ENCODE measurements at places on chromosomes 6 and 20. TPM values are rescaled to one million over a fixed set of nuclear protein-coding genes. Genes with fewer than 3 reads are reported as not detected.
A peak's percentile ranks its signal among the peaks of the same experiment; 100 is the strongest.

DNA sequence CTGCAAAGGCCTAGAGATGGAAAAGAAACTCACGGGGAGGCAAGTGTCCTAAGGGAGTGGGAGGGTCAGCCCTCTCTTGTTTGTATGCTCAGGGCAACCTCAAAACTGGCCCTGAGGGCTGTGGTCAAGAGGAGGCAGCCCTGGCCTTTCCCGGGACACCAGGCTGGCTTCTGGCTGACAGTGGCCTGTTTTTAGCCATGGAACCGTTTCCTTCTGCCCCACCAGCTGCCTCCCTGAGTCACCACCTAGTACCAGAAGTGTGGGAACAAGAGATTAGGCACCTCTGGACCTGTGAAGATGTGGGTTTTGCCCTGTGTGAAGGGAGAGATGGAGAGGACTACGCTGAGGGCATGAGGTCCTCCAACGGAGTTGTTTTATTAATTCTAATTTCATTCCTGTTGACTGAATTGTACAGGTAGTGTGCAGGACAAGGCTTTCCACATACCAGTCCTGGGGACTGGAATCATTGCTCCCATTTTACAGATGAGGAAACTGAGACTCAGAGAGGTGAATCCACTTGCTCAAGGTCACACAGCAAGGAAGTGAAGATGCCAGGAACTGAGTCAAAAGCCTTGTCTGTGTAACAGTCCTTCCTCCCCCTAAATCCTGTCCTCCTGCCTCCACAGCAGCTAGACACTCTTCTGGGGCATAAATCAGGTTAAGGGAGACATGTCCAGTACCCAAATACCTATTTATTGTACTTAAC lies 5.5 kb downstream of the FOXS1 start:
- no peak for DNase-seq
- no peak overlapping the region for H3K27ac ChIP-seq
- H3K4me1 ChIP-seq = peaks cover 45% of the 10 kb centered on the region
- H3K36me3 ChIP-seq = no peaks in the 10 kb centered on the region

- no peaks in the 10 kb centered on the region for H3K36me3 ChIP-seq
- DNase-seq = no peak
- no peak overlapping the region for H3K27ac ChIP-seq
Measured at GRCh38 chr6:33906439-33906838, 102.6 kb upstream of the MLN start.

DSE gene
- total RNA-seq = 30.0 TPM

DNA sequence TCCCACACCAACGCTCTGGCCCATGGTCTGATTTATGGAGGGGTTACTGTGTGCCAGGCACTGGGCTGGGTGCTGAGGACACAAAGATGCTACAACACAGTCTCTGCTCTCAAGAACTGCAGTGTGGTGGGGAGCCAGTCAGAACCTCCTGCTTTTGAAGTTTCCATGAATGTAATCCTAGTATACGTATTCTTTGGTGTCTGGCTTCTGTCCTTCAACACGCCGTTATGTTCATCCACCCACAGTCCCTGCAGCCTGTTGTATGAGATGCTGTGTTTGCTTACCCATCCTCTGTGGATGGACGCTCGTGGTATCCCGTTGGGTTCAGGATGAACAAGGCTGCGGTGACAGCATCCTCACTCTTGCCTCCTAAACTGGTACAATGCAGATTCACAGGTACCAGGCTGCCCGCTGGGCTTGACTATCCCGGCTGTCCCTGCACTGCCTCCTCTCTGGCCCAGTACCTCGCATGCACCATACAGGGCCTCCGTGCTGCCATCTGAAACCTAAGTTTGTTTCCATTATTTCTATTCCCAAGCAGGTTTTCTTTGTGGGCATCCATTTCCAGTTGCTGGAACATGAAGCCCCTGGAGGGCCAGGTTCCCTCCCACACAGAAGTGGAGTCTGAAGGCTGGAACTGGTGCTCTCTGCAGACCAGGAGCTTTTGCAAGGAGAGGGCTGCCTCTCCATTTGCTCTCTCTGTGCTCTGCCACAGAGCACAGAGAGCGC lies 364.5 kb downstream of the ZFAND3 start:
- no peak overlapping the region for H3K4me3 ChIP-seq
- no peaks in the 10 kb centered on the region for H3K27me3 ChIP-seq

ENPP5 gene
- total RNA-seq = 9.1 TPM

GRCh38 chr6:82240186-82240585 lies 7.4 kb downstream of the IBTK start:
- DNase-seq = peak; percentile 80
- H3K4me3 ChIP-seq = no peak overlapping the region
- H3K27ac ChIP-seq = peak overlapping the region; percentile 23
- H3K36me3 ChIP-seq = no peaks in the 10 kb centered on the region
- H3K4me1 ChIP-seq = peaks cover 22% of the 10 kb centered on the region
- no peaks in the 10 kb centered on the region for H3K27me3 ChIP-seq

- H3K36me3 ChIP-seq = no peaks in the 10 kb centered on the region
- no peaks in the 10 kb centered on the region for H3K4me1 ChIP-seq
- H3K4me3 ChIP-seq = no peak overlapping the region
- DNase-seq = no peak
Measured at GRCh38 chr6:14462566-14462965, 345.0 kb downstream of the CD83 start.

- DNase-seq = no peak
- H3K27ac ChIP-seq = no peak overlapping the region
- H3K4me1 ChIP-seq = no peaks in the 10 kb centered on the region
Measured at GRCh38 chr6:170025341-170025911, 265.5 kb downstream of the DLL1 start.

MAP3K5 gene
- total RNA-seq = 0.28 TPM

- H3K4me3 ChIP-seq = no peak overlapping the region
- H3K27ac ChIP-seq = no peak overlapping the region
- H3K27me3 ChIP-seq = no peaks in the 10 kb centered on the region
- DNase-seq = no peak
Measured at GRCh38 chr20:60558486-60558885, 600.3 kb downstream of the CDH26 start.

- DNase-seq = peak; percentile 70
- no peaks in the 10 kb centered on the region for H3K27me3 ChIP-seq
- peaks cover 12% of the 10 kb centered on the region for H3K4me1 ChIP-seq
- H3K36me3 ChIP-seq = no peaks in the 10 kb centered on the region
Measured at GRCh38 chr6:82251942-82252341, 4.4 kb upstream of the IBTK start.

PSORS1C2 gene
- not detected for total RNA-seq

- peak overlapping the region; percentile 77 for H3K4me3 ChIP-seq
- peaks cover 29% of the 10 kb centered on the region for H3K4me1 ChIP-seq
- peak; percentile 37 for DNase-seq
- H3K36me3 ChIP-seq = no peaks in the 10 kb centered on the region
- peaks cover 22% of the 10 kb centered on the region for H3K27me3 ChIP-seq
Measured at GRCh38 chr20:31606804-31607639, 1.9 kb downstream of the ID1 start.

DNA sequence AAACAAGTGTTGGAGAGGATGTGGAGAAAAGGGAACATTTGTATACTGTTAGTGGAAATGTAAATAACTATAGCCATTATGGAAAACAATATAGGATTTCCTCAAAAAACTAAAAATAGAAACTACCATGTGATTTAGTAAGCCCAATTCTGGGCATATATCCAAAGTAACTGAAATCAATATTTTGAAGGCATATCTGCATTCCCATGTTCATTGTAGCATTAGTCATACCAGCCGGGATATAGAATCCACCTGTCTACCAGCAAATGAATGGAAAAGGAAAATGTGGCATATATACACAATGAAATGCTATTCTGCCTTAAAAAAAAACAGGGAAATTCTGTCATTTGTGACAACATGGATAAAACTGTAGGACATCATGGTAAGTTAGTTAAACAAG lies 15.3 kb upstream of the C6orf58 start:
- no peaks in the 10 kb centered on the region for H3K4me1 ChIP-seq
- H3K4me3 ChIP-seq = no peak overlapping the region
- no peak for DNase-seq
- H3K27ac ChIP-seq = no peak overlapping the region

OGFRL1 gene
- total RNA-seq = 4.9 TPM

DNA sequence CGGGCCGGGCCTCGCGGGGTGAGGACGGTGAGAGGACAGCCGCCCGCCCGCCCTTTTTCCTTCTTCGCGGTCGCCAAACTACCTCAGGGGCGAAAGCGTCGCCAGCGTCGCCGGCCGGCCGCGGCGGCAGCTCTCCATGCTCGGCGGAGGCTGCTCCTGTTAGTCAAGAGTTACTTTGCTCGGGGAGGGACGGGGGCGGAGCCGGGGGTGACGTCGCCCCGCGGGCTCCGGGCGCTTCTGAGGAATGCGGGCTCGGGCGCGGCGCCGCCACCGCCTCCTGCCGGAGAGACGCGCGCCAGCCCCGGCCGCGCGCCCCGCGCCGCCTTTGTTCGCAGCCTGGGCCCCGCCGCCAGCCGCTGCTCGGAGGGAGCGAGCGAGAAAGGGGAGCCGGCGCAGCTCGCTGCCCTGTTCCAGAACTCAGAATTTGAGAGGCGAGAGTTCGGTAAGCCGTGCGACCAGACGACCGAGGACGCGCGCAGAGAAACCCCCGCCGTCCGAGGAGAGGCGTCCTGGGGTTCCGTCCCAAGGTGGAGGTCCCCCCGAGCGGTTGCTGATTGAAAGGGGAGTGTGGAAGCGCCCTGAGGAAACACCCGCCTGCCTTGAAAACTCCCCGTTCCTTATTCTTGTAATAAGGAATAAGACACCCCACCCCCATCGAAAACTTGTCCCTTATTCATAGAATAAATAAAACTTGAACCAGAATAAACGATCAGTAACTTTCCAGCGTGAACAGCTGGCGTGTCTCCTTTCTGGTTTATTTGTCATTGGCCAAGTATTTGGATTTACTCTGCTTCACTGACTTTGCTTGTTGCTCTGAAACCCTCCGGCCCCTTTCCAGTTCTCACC lies at the start of gene PTPRK:
PTPRK (minus strand) TSS at position 164 of the 846 bp plus-strand sequence. CDS start 241 bp downstream, outside the sequence.
- DNase-seq = peak; percentile 97
- H3K4me3 ChIP-seq = peak within 1 kb of the TSS; percentile 64
- H3K4me1 ChIP-seq = peaks cover 19% of the 10 kb centered on the region
- peak within 1 kb of the TSS; percentile 95 for H3K27ac ChIP-seq
- H3K36me3 ChIP-seq = no peaks in the 10 kb centered on the region

DNA sequence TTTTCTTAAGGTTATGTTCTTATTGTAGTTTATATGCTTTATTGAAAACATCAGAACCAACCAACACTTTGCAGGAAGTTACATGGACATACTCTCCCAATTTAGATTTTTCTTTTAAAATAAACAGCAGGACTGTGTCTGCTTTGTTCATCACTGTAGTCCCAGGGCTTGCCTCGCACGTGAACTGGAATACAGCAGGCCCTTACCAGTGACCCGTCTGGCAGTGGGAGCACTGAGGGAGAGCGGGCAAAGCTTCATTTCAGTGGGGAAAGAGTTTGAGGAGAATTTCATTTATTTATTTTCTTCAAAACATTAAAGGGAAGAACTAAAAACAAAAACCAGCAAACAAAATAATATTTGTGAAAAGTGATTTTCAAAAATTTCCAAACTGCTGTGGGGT lies 230.8 kb downstream of the PAX1 start:
- no peak overlapping the region for H3K27ac ChIP-seq
- H3K4me1 ChIP-seq = peaks cover 12% of the 10 kb centered on the region
- no peak overlapping the region for H3K4me3 ChIP-seq
- H3K27me3 ChIP-seq = no peaks in the 10 kb centered on the region
- no peak for DNase-seq

- no peak overlapping the region for H3K27ac ChIP-seq
- H3K27me3 ChIP-seq = no peaks in the 10 kb centered on the region
- H3K36me3 ChIP-seq = no peaks in the 10 kb centered on the region
- no peaks in the 10 kb centered on the region for H3K4me1 ChIP-seq
- DNase-seq = no peak
Measured at GRCh38 chr20:33945391-33946081, 48.2 kb upstream of the RALY start.

ADTRP gene
- total RNA-seq = not detected

CCN2 gene
- total RNA-seq = 54.5 TPM

DNA sequence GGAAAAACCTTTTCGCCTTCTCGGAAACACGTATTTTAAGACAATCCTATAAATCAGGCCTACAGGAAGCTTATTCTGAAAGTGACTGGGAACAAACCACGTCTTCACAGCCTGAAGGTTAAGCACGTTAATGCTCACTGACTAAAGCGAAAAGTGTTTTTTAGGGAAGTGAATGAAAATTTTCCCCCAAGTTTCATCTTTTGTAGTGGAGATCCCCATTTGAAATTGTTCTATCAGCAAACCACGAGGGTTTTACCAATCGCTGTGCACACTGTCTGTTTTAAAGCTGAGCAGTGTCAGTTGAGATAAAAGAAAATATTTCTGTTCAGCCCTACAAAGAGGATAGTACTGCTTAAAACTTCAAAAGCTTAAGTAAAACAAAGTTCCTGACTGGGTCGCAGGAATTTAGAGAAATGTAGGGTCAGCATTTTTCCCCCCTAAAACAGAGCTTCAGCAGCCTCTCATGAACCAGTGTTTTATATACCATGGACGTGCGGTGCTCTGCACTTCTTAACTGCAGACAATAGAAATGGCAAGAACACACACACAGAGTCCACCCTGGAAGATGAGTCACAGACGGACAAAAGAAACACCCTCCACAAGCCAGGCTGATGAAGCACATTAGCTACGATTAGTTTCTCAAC lies 34.9 kb downstream of the SLC22A23 start:
- no peak for DNase-seq
- no peaks in the 10 kb centered on the region for H3K27me3 ChIP-seq
- no peaks in the 10 kb centered on the region for H3K36me3 ChIP-seq

DNA sequence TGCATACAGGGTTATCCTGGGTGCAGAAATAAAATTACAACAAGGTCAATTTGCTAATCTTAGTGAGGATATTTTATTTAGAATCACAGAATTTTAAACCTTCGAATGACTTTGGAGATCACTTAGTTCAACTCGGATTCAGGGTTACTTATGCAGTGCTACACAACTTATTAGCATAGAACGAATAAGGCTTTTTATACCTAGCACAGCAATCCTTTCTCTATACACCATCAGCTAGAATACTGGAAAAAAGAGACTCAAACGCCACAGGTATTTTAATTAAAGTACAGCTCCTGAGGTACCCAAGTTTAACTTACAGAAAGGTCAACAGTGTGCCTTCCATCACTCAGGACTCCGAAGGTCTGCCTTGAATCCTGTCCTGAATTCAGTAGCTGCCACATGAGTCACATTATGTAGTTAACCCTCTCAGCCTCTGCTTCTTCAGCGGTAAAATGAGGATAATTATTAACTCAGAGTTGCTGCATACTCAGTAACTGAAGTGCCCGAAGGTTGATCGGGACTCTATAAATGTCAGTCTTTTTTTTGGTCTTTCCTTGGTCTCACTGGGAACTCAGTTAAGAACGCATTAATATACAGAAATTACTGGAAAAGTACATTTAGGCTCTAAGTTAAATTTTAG lies 6.0 kb upstream of the QKI start:
- no peaks in the 10 kb centered on the region for H3K36me3 ChIP-seq
- H3K27me3 ChIP-seq = no peaks in the 10 kb centered on the region
- no peak for DNase-seq
- H3K4me3 ChIP-seq = no peak overlapping the region
- H3K4me1 ChIP-seq = peaks cover 17% of the 10 kb centered on the region

- H3K27me3 ChIP-seq = no peaks in the 10 kb centered on the region
- no peak for DNase-seq
- H3K4me1 ChIP-seq = no peaks in the 10 kb centered on the region
- H3K27ac ChIP-seq = no peak overlapping the region
Measured at GRCh38 chr6:111652156-111652555, 46.5 kb upstream of the TRAF3IP2 start.

GRCh38 chr20:661474-662270 lies 8.7 kb upstream of the SRXN1 start:
- no peak overlapping the region for H3K27ac ChIP-seq
- H3K4me1 ChIP-seq = peaks cover 28% of the 10 kb centered on the region
- H3K4me3 ChIP-seq = peak overlapping the region; percentile 4
- peaks cover 52% of the 10 kb centered on the region for H3K27me3 ChIP-seq
- no peaks in the 10 kb centered on the region for H3K36me3 ChIP-seq
- DNase-seq = peak; percentile 49

Data from neural progenitor cell (in vitro differentiated cells).